T1000 (cell line): ENCODE measurements at places on chromosomes 4 and X.

- no peak for DNase-seq
Observed at GRCh38 chr4:21032089-21032645, 331.9 kb downstream of the PACRGL start.

DNA sequence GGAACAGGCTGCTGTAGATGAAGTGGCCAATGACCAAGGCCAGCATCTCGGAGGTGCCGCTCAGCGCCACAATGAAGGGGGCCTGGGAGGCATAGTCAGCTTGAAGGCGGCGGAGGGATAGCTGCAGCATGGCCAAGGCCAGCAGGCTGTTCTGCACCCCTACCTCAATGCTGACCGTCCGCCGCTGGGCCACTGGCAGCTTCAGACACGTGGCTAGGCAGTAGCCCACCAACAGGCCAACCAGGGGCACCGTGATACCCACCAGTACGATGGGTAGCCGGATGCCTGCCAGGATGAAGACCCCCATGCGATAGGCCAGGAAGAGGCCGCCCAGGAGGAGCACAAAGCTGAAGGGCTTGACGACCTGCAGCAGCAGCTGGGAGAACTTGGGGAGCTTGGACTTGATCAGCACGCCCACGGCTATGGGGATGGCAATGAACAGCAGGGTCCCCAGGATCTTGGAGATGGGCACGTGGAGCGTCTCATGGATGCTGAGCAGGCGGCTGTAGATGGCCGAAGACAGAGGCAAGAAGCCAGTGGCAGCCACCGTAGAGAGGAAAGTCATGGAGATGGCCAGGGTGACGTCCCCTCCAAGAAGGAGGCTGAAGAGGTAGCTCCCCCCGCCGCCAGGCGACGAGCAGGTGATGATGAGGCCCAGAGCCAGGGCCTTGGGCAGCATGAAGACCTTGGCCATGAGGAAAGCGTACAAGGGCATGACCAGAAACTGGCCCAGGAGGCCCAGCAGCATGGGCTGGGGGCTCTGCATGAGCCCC, 1.3 kb upstream of the UBL4A start:
- DNase-seq, result no peak

- DNase-seq, result peak; percentile 72
Observed at GRCh38 chr4:24473309-24473721, 111.0 kb downstream of the DHX15 start.

DNA sequence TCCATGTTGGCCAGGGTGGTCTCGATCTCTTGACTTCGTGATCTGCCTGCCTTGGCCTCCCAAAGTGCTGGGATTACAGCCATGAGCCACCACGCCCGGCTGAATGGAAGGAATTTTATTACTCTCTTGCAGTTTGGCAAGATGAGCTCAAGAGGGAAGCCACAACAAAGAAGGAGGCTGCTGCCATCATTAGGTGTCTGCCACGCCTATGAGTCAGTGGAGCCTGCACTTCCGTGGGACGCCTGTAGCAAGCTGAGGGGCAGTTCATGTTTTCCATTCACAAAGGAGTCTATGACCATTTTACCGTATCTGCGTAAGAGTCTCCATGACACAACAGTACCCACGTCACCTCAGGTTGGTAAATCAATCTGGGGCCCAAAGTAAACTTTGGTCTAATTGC, 51.2 kb upstream of the CHRNA9 start:
- peak; percentile 35 for DNase-seq

DNA sequence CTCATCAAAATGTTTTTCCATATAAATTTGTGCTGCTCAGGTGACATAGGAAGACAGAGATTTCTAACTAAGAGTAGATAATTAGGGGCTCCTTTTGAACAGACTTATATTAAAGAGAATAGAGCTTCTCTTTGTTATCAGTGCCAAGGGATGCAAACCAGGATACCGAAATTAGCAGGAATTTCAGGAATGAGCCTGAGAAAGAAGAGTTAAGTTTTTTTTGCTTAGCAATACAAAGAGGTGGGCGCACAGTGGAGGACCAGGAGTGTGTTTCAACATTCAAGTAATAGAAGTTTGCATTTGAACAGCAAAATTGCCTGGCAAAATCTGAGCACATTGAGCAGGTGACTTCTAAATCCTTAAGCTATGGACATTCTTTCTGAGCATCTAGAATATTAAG, 541.3 kb downstream of the GBA3 start:
- DNase-seq, result no peak

GRCh38 chr4:114384629-114385028, 214.0 kb upstream of the UGT8 start:
- DNase-seq, result no peak

GRCh38 chrX:53133400-53133799, 39.5 kb downstream of the KANTR start:
- no peak for DNase-seq

- DNase-seq, result no peak
Observed at GRCh38 chr4:95325665-95326064, 223.1 kb downstream of the UNC5C start.

DNA sequence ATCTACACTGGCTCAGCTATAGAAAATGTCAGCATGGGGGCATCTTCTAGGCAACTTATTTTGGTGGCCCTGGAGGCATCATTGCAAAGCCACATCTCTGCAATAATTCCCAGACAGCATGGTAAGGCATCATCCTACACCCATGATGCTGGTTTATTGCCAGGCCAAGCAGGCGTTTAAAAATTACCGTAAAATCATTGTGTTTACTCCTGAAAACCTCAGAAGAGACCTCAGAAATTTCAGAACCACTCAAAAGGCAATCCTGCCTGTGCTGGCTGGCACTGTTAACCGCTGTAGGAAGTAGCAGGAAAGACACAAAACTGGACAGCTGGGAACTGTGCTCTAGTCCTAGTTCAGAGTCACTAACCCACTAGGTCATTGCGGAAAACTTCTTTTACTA, 63.2 kb downstream of the MID1 start:
- no peak for DNase-seq

- DNase-seq, result no peak
Observed at GRCh38 chrX:97841544-97842179, 958.0 kb downstream of the RPA4 start.

- DNase-seq, result no peak
Observed at GRCh38 chr4:44671636-44672035, 6.6 kb upstream of the GUF1 start.

DNA sequence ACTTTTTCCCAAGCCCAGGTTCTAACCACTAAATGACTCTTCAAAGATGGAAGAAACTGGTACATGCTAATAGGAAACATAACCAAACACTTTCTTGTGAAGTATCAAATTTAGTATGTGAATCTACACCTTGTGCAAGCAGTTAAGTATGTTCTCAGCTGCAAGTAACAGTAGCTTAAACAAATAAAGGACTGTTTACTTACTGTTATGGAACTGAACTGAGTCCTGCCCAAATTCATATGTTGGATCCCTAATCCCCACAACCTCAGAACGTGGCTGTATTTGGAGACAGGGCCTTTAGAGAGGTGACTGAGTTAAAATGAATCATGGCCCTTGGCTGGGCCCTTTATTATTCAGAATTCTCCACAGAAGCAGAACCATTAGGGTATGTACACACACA, 178.7 kb downstream of the KDR start:
- DNase-seq, result no peak

GRCh38 chr4:94758141-94758699, 465 bp downstream of the BMPR1B start:
- DNase-seq, result no peak

- DNase-seq, result no peak
Observed at GRCh38 chrX:139304471-139304870, 226.1 kb upstream of the F9 start.

- DNase-seq, result no peak
Observed at GRCh38 chrX:37755025-37755424, 24.8 kb upstream of the CYBB start.

DNA sequence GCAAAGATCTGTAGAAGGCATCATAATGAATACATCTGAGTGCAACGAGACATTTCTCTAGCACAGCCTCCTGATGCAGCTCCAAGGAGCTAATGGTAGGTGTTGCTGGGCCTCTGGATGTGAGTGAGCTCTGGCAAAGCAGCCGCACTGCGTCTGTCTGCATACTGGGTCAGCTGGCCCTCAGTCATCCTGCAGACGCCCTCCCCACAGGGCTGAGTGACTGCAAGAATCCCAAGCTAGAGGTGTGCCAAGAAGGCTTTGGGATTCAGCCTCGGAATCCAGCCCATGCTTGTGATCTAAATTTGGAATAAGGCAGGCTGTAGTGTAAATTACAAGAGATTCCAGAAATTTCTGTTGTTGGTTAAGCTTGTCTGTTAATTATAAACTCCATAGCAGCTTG, 18.5 kb downstream of the HERC3 start:
- DNase-seq, result no peak

GRCh38 chr4:82372517-82373485, 990 bp downstream of the HNRNPD start:
- no peak for DNase-seq

GRCh38 chr4:4930677-4931076, 71.2 kb downstream of the MSX1 start:
- no peak for DNase-seq

- no peak for DNase-seq
Observed at GRCh38 chr4:118307643-118308042, 45.2 kb downstream of the PRSS12 start.

DNA sequence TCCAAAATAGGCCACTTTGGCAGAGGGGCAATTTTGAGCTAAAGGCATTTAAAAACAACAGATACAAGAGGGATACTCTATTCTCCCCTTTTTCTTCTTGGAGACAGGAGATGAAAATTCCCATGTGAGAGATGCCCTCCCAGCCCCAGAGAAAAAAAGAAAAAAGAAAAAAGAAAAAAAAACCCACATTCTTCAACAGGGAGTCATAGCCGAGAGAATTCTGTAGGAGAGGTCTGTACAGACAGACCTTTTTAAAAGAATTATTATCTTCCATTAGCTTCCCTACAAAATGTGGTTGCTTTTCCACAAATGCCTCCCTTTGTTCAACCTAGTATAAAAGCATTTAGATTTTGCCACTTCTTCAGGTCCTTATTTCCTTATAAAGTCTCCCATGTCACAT, 89.9 kb downstream of the SPCS3 start:
- DNase-seq, result no peak

DNA sequence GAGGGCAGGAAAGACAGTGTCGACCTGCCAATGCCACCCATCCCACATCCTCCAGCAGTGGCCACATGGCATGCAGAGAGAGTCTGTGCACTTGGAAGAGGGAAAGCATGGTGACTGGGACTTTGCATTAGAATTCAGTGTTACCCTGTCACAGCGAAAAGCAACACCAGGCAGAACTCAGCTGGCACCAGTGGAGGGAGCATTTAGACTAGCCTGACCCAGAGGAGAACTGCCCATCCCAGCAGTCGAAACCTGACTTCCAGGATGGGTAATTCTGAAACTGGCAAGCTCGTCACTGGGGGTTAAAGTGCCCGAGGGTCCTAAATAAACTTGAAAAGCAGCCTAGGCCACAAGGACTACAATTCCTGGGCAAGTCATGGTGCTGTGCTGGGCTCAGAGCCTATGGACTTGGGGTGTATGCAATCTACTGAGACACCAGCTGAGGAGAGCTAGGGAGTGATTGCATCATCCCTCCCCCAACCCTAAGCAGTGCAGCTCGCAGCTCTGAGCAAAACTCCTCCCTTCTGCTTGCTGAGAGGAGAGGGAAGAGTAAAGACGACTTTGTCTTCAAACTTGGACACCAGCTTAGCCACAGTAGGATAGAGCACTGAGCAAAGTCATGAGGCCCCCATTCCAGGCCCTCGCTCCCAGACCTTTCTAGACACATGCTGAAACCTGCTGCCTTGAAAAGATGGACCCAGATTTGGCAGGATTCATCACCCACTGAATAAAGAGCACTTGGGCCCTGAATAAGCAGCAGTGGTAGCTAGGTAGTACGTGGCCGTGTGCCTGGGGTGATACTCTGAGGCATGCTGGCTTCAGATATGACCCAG, 68.8 kb downstream of the DDX60L start:
- DNase-seq, result no peak

GRCh38 chr4:151519728-151520415, 110.9 kb downstream of the FHIP1A start:
- no peak for DNase-seq

DNA sequence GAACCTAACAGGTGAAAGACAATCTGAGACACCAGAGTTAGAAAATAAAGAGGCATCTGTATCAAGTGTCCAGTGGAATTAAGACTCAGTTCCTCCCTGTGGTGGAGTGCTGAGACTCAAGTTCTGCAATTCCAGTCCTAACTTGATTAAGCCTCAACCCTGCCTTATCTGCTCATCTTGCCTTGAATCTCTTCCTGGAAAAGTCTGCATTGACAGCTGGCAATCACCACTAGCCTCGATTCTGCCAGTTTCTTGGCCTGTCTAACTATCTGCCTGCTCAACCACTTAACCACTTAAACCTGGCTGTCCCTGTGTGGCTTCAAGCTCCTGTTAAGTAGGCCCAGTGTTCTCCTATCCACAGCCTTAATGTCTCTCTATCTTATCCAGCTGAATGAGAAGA, 22.4 kb upstream of the NEIL3 start:
- no peak for DNase-seq

DNA sequence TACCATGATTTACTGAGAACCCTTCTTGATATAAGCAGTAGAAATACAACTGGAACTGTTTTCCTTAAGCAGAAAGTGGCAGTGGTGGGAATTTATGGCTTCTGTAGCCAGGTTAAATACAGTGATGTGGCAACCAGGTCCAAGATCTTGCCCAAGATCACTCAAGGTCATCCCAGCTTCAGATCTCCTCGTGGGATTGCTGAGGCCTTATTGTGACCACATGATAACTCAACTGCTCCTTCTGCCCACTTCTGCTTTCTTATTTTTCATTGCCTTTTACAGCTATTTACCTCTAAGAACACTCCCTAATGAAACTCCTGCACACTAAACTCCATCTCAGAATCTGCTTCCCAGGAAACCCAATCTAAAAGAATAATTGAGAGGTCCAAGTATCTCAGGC, 12.4 kb upstream of the CYBB start:
- no peak for DNase-seq

- no peak for DNase-seq
Observed at GRCh38 chrX:123357941-123358340, 173.9 kb downstream of the GRIA3 start.

GRCh38 chr4:47646372-47646771, 161.3 kb downstream of the ATP10D start:
- no peak for DNase-seq

DNA sequence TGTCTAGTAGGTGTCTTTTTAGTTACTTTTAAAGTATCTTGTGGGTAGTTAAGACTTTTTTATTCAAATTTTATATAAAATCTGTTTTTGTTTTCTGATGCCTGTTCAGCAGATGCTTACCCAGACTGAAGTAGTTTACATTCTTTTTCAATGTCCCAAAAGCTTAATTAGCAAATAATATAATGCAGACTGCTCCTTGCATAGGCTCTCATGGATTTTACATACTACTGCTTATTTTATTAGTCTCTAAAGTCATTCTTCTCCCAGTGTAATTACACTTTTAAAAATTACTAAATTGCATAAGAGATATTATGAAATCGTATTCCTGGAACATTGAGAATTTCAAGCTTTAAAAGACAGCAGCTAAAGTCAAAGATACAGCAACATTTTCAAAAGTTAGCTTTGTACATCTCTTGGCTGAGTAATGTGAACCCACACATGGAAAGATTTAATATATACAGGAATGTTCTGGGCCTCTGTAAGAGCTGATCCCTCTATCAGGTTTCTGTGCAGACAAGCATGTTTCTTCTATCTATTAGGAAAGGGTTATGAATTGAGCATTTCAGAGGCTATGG, 148.4 kb upstream of the SPRY1 start:
- DNase-seq, result no peak
